Activated effector memory CD4-positive, alpha-beta T cell treated with anti-CD3 and anti-CD28 coated beads, Interleukin-2, amount 50 U/mL, for 16 hours (primary cell): ENCODE measurements at places on chromosomes 12 and 14.

DNA sequence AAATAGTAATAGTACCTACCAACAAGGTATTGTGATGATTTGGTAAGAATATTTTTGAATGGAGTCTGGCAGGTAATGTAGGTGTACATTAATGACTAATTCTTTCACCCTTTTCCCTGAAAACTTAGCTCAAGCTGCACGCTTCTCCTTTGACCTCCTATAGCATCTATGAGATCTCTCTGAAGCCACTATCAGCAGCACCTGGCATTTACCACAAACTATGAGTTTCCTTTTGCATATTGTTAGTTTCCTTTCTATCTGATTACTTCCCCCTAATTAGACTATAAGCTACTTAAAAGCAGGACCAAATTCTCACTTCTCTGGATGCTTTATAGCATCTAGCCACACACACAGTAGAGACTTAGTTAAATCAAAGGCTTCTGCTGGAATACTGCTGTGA, 48.1 kb downstream of the SLC8A3 start:
- DNase-seq, result no peak

GRCh38 chr12:96398424-96399119, 1.7 kb downstream of the CDK17 start:
- DNase-seq, result no peak

- DNase-seq, result no peak
Observed at GRCh38 chr14:77580964-77581505, 35.4 kb downstream of the SPTLC2 start.

DNA sequence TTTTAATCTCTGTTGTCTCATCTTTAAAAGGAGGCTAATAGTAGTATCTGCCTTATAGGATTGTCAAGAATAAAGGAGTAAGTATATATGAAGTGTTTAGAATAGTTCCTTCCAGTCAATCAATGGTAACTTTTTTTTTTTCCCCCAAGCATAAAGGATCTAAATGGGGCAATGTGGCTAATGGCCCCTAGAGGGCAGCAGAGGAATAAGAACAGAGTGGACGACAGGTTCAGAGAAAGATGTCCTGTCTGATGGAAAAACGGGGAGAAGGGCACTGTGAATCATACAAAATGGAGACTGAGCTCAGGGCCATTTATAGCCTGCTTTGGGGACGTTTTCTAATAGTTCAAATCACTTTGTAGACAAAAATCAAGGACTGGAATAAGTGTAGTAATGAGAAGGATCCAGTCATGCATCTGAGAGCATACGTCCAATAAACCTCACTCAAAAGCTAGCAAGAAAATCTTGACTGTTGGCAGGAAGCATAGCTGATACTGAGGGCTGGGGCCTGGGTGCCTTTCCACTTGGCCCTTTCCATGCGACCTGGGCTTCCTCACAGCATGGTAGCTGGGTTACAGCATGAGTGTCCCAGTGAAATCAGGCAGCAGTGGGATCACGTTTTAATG, 51.3 kb downstream of the IFNG-AS1 start:
- DNase-seq, result peak; percentile 84

GRCh38 chr12:32398816-32399369, 465 bp upstream of the FGD4 start:
- no peak for DNase-seq
